NCI-H446 treated with DMSO at 0.1 percent for 48 hours (cell line): ENCODE measurements at places on chromosomes 6 and 20.
A peak's percentile ranks its signal among the peaks of the same experiment; 100 is the strongest.

- DNase-seq: no peak
Observed at GRCh38 chr20:57985278-57985677, 243.2 kb downstream of the ANKRD60 start.

DNA sequence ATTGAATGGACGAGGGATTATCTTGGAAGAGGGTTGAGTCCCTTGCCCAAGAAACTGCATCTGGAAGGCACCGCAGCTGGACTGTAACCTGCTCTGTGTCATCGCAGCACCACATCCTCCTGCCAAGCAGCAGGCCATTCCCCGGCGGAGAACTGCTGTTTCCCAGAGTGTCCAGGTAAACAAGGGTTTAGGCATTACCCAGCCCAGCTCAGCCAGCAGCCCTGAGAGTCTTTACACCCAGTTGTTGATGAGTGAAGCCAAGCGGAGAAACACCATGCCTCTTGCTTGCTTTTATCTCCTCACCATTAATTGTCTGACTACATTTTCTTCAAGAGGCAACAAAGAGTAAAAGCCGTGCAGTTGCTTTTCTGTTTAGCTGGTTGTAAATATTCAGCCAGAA is 104.1 kb downstream of the CDH4 start:
- DNase-seq: no peak

GRCh38 chr6:168370310-168370991 is 50.9 kb upstream of the DACT2 start:
- no peak for DNase-seq

- DNase-seq: no peak
Observed at GRCh38 chr6:152355166-152355565, 282.0 kb downstream of the SYNE1 start.

DNA sequence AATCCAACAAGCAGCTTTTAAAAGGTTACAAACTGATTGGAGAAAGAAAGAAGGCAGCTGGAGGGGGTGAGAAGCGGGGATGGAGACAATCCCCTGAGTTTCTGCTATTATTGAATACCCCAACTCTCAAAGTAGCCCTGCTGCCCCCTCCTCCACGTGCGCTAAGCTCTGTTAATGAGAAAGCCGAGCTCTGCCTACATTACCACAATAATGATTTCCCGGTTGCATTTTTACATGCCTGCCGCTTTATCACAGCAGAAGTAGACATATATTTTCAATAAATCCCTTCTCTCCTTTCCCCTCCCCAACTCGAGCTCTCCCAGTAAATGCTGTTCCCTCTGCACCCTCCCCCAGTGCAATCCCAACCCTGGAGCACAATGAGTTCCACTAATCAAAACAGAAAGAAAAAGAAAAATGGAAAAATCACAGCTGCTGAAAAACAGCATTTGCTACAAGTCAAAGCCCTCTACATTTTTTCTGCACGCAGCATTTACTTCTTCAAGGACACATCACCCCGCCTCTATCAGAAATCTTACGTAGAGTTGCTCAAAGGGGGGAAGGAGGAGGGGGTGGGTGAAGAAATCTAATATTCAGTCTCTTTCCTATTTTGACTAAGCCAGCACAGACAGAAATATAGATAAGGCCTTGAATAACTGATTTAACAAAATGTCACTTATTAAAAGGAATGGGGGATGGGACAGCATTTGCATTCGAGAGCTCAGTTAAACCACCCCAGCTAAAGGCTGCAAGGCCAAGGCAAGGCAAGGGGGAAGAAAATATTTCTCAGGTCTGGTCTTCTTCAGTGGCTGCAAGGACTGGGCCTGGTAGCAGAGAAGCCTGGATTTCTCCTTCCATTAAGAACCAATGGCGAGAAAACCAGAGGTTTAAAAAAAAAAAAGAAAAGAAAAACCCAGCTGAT is 10.7 kb downstream of the TRERF1 start:
- DNase-seq: no peak

GRCh38 chr6:7433121-7433617 is 43.6 kb downstream of the RIOK1 start:
- no peak for DNase-seq

DNA sequence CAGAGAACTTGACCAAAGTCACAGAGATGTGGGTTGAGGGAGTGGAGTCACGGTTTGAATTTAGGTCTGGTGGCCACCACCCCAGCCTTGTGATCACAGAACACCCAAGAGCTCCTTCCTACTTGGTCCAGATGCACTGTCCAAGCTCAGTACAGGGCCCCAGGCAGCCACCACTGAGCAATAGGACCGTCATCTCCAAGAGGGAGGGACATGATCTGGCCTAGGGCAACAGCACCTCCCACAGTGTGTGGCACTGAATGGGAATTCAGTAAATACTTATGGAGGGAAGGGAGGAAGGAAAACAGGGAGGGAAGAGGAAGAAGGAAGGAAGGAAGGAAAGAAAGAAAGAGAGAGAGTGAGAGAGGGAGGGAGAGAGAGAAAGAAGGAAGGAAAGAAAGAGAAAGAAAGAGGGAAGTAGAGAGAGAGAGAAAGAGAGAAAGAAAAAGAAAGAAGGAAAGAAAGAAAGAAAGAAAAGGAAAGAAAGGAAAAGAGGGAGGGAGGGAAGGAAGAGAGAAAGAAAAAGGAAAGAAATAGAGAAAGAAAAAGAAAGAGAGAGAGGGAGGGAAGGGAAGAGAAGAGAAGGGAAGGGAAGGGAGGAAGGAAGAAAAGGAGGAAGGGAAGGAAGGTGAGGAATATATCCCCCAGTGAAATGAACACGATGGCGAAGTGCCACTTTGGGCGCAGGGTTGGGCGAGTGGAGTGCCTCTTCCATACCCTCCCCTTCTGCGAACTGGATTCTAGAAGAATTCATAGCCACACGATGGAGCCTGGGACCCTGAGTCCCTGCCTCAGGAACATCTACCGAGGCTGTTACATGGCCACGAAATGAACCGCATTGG is 243.7 kb downstream of the TFAP2C start:
- no peak for DNase-seq

DNA sequence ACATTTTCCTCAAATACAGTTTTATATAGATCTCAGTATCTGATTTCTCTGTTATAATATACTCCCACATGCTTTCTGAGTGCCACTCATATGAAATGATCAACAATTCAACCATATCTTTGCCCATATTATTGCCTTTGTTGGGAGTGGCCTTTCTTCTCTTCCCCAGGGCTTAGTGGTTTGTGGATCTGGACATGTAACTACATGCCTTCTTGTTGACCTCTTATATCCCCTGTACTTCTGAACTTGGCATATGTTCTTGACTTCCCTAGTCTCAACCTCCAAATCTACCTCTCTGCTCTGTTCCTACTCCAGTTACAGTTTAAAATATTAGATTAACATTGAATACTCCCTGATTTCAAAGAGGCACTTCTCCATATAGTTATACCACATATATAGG is 34.3 kb upstream of the PRIM2 start:
- DNase-seq: no peak

DNA sequence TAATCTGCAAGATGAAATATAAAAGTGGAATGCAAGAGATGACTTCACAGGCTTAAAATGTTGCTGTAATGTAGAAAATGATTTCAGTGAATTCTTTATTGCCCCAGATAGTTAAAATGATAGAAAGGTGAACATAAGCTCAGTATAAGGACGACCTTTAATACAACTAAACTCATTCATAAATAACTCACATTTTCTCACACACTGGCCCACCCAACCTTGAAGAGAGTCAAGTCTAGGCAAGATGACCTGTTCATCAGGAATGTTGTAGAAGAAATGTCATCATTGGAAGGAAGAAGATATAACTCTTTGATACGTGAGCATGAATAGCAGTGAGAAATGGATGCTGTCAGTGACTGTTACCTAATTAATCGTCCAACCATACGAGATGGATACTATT is 111.1 kb upstream of the SASH1 start:
- DNase-seq: no peak

GRCh38 chr20:48603819-48604405 is 223.9 kb downstream of the PREX1 start:
- no peak for DNase-seq

DNA sequence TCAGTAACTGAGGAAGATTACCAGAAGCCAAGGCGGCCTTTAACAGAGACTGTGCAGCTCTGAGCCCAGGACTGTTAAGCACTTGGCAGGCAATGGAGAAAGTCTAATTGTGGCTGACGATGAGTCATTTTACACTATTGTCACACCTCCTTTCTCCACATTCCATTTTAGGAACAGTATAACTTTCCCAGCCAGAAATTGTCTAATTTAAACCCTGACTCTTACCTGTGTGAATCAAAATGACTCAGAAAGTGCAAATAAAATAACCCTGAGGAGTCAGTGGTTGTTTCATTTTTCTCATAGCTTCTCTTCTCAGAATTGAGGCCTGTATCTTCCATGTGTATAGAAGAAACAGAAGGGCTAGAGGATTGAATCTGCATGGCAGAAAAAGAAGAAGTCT is 40.0 kb upstream of the OPN5 start:
- DNase-seq: peak; percentile 43

DNA sequence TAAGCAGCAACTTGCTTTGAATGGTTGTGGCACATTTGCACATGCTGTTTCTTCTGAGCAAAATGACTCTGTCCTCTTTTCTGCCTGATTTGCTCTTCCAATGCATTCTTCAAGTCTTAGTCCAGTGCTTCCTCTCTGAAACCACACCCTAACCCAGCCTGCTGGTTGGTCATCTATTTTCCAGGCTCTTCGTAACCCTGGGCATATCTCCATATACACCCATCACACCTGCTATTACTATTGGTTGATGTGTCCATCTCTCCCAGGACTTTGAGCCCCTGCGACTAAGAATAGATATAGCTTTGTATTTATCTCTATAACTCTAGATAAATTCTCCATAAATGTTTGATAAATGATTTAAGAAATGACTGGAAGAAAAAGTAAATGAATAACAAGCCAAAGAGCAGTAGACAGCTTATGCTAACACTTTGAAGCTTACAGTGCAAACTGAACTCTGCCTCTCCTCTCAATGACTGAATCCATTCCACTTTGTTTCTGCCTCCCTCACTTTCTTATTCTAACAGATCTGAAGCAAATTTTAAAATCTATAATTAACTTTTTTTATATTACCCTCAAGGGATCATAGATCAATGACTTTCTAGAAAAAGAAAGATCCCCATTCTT is 59.7 kb upstream of the NT5E start:
- DNase-seq: no peak

DNA sequence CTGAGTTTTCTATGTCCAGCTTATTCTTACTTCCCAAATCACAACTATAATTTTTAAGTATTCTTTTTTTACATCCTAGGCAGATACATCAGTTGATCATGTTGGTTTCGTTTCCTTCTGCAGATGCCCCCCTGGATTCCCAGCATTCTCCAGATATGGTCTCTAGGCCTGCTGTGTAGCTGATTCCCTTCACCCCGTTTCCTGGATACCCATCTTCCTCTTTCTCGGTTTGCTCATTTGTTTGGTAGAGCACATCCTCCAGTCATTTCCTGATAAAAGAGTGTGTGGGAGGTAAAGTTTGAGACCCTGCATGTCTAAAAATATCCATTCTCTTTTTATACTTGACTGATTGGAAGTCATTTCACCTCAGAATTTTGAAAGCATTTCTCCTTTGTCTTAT is 66.4 kb downstream of the ANKS1A start:
- DNase-seq: no peak

GRCh38 chr20:42024653-42025052 is 406.5 kb upstream of the CHD6 start:
- no peak for DNase-seq

DNA sequence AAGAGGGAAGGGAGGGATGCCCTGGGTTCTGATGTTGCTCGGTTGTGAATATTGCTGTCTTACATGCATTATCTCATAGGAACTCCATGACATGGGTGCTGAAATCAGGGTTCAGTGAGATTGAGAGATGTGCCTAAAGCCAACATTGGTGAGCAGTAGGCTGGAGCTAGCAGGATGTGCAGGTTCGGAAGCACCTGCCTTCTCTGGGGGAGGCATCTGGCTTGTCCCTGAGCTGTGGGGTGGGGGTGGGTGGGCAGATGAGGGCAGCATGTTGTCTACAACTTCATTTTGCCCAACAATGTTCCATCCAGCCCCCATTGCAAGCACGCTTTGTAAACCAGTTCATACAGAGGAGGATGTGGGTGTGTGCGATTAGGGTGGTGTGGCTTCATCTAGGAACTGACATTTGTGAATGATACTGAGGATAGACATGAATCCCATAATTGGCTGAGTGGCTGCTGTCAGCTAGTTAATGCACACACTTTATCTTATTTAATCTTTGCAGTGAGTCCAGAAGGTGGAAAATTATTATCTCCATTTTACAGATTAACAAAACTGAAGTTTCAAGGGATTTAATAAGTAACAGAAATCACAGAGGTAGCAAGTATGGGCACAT is 119.4 kb downstream of the SYNDIG1 start:
- DNase-seq: no peak

DNA sequence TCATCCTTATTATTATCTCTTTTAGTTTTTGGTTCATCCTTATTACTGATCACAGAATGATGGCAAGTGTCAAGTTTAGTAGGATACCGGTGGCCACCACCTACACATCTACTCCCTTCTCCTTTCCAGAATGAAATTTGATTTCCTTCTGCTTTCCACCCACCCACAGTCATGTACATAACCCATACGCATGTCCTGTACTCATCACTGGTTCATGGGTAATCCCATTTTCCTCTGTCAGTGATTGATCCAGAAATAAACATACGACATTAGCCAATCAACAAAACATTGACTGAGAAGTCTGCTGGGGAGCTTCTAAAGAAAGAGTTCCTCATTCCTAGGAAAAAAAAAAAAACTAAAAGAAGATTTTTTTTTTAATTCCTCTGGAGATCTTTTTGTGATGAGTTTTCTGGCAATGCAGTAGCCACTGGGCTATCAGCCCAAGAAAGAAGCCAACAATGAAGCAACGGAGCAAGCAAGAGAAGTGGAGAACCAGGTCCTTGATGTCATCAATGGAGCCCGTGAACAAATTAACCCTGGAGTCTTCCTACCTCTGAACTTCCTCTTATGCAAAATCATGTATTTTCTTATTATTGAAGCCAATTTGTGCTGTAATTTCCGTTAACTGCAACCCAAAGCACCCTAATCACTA is 127.8 kb downstream of the TASP1 start:
- no peak for DNase-seq

DNA sequence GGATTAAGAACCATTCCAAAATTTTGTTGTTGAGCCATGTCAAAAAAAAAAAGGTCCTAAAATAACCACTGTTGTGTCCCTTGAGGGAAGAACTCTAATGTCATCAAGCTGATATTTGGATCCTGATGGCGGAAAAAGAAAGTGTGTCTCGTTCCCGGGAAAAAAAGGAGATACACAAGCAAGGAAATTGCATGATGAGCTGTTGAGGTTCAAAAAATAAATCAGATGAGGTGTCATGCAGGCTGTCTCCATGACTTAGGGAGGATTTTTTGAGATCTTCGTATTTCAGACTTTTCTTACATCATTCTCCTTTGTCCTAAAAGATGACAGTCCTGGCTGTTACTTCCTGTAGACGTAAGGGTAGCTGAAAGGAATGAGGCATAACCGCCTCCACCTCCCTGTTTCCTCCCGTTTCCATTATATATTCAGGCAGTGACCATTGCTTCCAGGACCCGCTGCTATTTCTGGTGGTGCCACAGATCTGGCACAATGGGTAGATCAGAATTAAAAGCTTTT is 117.3 kb upstream of the TNFAIP3 start:
- DNase-seq: no peak

DNA sequence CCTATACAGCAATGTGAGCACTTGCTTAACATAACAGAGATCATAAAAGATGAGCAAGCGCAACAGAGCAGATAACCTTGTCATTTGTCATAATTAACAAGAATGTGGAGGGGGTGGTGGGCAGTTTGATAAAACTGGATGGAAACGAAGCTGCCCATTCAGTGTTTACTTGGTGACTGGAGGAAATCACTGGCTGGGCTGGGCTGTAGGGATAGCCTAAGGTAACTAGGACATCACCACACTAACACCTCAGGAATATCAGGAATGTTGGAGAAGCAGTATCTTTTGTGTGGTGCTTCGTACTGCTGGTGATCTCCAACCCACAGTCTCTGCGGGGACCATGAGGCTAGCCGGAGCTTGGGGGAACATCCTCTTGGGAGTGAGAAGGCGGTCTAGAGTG is 218.4 kb downstream of the HIVEP2 start:
- DNase-seq: no peak
